Activated naive CD8-positive, alpha-beta T cell treated with anti-CD3 and anti-CD28 coated beads, Interleukin-2, amount 50 U/mL, for 24 hours (primary cell): ENCODE measurements at places on chromosomes 1 and 21.

DNA sequence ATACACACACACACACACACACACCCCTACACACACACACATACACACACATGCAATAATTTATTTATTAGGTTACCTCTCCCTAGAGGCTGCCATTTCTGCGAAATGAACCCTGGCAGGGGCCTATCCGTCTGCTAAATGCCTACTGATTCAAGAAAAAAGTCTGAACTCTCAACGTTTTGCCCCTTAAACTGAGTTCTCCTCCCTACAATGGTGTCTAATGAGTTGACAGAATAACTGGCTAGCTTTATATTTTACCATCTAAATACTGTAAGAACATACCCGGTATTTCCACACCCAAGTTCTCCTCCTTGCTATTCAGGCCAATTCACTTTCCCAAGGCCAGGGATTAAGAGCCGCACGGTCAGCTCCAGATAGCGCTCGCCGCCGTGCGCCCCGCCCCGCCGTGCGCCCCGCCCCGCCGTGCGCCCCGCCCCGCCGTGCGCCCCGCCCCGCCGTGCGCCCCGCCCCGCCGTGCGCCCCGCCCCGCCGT lies 339 bp upstream of the RNPC3 start:
- DNase-seq, result no peak

DNA sequence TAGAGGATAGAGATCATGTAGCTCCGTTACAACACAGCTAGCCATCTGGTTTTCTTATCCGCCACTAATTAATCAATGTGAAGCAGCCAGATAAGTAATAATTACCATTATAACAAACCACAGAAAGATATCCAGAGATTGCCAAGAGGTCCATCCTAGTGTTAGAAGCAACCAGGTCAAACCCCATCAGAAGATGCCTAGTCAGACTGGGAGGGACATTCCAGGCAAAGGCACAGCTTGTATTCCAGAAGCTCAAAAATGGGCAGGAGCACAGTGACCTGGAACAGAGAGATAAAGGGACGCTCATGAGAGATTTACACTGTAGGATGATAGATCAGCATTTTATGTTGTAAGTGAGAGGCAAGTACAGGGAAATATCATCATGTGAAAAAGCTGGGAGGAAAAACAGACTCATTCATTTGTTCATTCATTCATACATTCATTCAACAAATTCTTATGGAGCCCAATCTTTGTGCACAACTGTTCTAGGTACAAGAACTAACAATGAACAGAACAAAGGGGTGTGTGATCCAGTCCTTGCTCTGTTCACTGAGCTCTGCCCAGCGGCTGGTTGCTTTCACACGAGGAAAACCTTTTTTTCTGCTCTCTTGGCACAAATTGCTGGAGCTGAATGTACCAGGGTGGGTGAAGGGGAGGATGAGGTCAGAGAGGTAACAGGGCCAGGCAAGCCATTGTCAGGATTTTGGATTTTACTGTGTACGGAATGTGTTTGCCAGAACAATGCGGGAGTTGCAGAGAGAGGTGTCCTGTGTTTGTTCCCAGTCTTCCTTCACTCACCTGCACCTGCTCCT lies 240.8 kb upstream of the FGGY start:
- no peak for DNase-seq

DNA sequence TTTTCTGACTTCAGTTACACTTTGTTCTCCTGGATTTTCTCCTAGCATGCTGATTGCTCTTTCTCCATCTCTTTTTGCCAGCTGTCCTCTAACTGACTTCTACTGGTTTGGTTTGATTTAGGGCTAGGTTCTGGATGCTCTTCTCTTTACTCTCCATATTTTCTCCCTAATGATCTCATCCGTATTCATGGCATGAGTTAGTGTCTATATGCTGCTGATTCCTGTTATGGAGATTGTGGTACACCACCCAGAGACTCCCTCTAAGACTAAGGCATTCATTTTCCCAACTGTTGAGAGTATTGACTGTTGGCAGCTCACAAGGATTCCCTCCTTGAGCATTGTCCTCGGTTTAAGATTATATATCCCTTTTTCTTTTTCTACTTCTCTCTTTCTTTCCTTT lies 28.9 kb downstream of the S1PR1 start:
- DNase-seq, result no peak

DNA sequence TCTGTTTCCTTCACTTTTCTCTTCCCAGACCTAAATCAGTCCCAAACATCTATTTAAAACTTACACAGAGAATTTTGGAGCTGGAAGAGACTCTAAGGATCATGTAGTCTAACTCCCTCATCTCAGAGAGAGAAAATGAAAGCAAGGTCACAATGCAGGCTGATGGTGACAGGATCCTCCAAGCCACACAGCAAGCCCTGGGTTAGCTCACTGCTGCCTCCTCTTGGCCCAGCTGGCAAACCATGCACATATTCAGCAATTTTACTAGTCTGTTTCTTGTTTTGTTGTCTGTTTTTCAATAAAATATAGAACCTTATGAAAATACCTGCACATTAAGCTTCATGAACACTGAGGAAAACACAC lies 27.7 kb upstream of the LY9 start:
- peak; percentile 87 for DNase-seq

DNA sequence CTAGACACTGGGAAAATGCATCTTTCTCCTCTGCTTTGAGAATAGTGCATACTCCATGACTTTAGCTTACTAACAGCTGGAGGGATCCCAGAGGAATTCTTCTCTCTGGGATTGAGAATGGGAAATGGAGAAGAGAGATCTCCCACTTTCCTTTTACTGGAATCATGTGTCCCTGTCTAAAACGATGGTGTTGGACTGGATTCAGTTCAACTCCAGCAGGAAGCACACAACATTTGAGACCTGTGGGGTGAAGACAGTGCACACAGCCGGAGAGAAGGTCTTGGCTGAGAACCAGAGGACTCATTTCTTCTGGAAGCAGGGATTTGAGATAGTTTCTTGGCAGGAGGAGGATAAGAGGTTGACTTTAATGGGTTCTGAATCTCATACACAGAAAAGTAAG lies 58.7 kb downstream of the TRABD2B start:
- no peak for DNase-seq
